Myocyte (in vitro differentiated cells): ENCODE measurements at places on chromosomes 16 and 17.

DNA sequence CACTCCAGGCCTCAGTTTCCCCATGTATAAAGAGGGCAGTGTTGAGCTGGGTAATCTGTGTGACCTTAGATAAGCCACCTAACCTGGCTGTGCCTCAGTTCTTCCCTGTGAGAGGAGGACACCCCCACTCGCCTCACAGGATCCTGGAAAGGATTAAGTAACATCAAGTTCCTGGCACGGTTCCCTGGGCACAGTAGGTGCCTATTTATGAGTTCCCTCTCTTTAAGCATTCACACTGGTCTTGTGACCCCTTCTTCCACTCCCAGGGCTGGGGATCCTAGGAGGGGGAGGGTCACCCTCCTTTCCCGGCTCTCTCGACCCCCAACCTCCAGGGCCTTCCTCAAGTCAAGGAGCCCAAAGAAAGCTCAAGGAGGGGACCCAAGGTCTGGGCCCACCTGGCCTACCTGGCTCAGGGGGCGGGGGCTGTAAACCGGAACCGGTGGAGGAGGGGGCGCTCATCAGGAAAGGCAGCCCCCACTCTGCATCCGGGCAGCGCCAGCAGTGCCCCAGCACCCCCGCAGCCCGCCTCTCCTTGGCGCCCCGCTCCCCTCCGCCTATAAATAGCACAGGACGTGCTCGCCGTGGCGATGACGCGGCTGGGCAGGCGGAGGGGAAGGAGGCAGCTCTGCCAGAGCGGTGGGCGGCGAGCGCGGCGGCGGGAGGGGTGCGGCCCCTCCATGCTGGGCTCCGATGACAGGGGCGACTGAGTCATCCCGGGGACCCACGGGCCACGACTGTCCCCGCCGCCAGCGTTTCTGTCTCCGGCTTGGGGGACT lies 9.4 kb downstream of the RPL19 start:
- DNase-seq = peak; percentile 71

- DNase-seq = peak; percentile 67
Observed at GRCh38 chr16:87661561-87661960, 59.3 kb downstream of the JPH3 start.

- DNase-seq = no peak
Observed at GRCh38 chr17:61354895-61355874, 44.5 kb upstream of the TBX2 start.

GRCh38 chr17:61349350-61349749 lies 50.3 kb upstream of the TBX2 start:
- no peak for DNase-seq

DNA sequence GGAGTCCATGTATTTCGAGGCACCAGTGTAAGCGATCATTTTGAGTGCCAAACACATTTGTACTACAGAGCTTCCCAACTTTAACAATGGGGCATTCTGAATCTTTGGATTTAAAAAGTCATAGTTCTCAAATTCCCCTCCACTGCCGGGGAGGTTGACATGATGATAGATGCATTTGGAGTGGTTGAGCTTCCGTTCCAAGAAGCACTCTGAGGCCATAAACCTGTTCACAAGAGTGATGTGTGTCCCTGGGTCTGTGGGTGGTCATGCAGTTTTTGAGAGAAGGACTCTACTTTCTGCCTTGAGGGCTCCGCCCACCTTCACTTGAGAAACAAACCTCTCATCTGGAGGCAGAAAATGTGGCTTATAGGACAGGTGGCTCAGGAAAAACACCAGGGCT lies 43.7 kb downstream of the IRX5 start:
- no peak for DNase-seq

DNA sequence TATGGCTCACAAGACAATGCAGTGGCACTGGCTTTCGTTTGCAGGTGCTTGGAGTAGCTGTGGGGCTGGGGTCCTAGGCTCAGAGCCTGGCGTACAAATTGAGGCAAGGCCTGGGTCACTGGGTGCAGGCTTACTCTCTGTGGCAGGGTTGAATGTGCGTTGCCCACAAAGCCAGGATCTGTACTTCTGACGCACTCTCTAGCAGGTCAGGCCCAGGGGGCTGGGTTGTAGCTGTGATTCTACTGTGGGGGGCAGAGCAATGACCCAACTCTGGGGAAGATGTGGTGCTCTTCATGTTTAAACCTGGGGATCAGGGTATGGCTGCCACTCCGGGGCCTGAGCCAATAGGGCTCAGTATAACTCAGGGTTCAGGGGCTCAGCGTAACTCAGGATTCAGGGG lies 6.4 kb upstream of the PRSS21 start:
- no peak for DNase-seq

DNA sequence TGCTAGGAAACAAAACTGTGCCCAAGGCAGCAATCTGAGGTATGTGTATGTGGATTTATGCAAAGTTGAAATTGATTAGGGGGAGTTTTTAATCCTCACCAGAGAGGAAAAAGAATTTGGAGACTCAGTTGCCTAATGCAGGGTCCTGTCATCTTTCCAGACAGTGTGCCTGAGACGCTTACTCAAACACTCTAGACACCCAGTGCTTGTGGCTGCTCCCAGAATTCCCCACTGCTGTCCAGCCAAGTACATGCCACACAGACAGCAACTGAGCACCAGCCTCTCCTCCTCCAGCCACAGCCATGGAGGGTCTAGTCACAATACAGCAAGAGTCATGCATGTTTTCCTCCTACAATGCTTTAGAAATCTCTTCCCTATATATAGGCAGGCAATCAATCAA lies 118.1 kb downstream of the HIC1 start:
- DNase-seq = peak; percentile 58

DNA sequence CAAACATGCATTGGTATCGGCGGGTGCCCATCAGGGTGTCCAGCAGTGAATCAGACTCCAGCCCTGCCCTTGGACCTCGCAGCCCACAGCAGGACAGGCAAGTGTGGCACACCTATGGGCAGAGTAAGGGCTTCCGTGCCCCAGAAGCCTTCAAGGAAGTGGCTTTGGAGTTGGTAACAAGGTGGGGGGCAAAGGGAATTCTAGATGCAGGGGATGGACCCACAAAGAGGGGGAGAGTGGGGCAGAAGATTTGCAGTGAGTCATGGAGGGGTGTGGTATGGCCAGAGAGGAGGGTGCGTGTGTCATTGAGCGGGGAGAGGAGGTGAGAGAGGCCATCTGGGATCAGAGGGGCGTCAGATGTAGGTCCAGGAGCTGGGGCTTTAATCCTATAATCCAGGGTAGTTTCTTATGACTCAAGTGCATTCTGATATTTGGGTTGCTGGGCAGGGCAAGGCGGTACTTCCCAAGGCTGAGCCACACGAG lies 8.5 kb upstream of the SPNS2 start:
- DNase-seq = no peak

- DNase-seq = no peak
Observed at GRCh38 chr16:68432701-68433100, 15.6 kb downstream of the SMPD3 start.

DNA sequence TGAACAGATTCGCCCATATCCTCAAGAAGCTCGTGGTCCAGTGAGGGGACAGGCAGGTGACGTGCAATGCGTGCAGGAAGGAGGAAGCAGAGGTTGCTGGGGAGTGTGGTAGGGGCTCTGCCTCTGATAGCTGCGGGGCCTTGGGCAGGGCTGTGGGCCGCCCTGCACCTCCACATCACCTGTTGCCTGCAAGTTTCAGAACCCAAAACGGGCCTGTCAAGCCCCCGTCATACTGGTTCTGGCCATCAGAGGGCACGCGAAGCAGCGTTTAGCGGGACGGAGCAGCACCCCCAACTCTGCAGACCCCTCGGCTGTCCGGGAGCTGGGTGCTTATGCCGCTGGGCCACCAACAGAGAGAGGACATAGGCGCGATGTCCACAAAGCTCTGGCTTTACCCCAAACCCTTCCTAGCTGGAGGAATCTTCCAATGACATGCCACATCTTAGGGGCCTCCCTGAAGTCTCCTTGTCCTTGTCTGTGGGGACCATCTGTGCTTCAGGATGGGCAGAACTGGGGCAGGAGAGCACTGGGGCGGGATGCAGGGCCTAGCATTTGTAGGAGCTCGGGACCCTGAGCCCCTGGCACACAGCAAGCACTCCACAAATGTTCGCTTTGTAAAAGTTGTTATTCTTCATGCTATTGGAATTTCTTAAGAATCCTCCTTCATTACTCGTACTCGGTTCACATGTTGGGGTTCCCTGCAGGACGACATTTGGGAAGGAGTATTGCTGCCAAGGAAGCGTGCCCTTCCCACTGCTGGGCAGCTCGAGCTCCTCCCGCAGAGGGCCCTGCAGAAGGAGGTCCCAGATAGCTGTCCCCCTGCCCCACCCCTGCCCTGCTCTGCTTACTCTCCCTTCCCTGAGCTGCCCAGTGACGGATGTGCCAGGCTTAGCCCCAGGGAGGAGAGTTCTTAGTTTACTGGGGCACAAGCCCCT lies 64.3 kb downstream of the CNGB1 start:
- DNase-seq = peak; percentile 69
